Stimulated activated CD8-positive, alpha-beta memory T cell treated with anti-CD3 and anti-CD28 coated beads, Interleukin-12 subunit alpha, Interleukin-12 subunit beta, amount 100 ng/mL, for 1 hour (primary cell): ENCODE measurements at places on chromosomes 2 and 18.

DNA sequence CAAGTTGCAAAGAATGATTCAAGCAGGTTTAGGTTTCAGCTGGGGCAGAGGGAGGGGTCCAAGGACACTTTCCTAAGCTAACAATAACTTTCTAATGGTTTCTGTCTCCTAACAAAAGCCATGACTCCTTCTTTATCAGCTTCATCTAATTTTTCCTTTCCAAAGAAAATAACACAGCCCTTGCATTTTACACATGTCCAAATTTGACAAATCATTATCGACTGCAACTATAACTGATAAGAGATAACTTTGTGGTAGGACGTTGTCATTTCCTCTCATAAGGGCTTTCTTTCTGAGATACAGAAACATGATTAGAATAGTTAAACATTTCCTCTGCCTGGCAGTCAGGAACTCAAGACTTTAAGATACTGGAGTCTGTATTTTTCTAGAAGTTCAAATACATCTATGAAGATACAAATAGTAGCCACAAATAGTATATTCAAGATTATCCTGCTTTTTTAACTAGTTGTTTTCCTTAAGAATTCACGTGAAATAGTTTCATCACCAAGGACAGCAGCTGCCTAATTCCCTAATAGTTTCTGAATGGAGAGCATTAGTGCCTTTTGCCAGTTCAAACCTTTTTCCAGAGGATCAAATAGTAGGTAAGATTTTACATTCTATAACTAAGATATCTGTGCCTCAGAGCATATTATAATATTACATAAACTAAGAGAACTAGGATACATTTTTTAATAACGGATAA lies 263.2 kb downstream of the EXOC6B start:
- DNase-seq: no peak

DNA sequence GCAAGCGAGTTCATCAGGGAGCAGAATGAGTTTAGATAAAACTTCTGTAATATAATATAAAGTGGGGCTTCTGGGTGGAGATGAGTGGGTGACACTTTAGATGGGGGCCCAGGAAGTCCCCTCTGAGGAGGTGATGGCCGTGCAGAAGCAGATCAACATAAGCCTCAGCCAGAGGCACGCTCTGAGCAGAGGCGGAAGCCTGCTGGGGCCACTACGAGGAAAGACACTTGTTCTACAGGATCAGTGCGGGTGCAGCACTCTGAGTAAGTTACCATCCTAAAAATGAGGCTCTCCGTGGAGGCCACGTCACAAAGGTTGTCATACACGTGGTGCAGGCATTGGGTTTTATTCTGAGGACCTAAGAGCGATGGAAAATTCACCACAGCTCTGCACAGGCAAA lies 22.3 kb downstream of the TMEM18 start:
- no peak for DNase-seq

GRCh38 chr2:148865512-148865911 lies 9.5 kb upstream of the KIF5C start:
- no peak for DNase-seq

- DNase-seq: no peak
Measured at GRCh38 chr2:98654699-98655495, 46.5 kb downstream of the UNC50 start.
